ENCODE measurements at places on chromosomes 6 and 20.

GRCh38 chr6:169169941-169170582 lies 83.6 kb downstream of the THBS2 start:
- DNase-seq, result peak; percentile 33

GRCh38 chr6:51029561-51029960 lies 210.9 kb downstream of the TFAP2B start:
- DNase-seq, result no peak

DNA sequence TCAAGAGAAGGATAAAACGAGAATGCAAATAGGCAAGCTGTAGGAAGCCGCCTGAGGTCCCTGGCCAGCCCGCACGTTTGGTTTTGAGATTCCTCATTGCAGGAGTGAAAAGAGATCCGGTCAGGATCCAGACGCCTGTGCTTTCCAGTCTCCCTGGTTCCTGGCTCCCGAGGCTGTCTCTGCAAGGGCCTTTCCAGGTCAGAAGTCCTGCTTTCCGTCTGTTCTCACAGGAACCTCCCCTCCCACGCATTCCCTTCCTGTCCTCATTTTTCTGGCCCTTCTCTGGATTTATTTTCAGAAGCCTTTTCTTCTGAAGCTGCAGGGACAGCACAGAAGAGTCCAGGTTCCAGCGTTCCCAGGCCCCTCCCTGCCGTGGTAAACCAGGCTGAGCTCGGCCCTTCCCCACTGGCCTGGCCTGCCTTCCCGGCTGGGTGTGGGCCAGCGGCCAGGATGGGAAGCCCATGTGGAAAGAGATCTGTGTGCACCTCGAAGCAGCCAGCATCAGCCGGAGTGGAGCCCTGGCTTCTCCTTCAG lies 54.0 kb downstream of the TMEM242 start:
- DNase-seq, result peak; percentile 87

DNA sequence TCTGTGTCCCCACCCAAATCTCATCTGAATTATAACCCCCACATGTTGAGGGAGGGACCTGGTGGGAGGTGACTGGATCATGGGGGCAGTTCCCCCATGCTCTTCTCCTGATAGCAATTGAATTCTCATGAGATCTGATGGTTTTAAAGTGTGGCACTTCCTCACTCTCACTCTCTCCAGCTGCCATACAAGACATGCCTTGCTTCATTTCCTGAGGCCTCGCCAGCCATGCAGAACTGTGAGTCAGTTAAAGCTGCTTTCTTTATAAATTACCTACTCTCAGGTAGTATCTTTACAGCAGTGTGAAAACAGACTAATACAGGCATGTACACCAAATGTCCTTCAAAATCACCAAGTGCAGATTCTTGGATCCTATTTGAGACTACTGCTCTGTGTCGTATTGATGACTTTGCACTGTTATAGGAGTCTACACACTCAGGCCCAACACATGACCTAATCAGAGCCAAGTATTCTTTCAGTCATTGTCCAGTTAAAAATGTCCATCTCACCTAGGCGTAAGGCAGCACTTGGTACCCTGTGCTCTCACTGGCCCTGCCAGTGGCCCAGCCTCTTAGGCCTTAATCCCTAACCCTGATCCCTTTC lies 52.8 kb upstream of the UST start:
- DNase-seq, result no peak

GRCh38 chr20:16842486-16843120 lies 94.4 kb downstream of the OTOR start:
- DNase-seq, result no peak

DNA sequence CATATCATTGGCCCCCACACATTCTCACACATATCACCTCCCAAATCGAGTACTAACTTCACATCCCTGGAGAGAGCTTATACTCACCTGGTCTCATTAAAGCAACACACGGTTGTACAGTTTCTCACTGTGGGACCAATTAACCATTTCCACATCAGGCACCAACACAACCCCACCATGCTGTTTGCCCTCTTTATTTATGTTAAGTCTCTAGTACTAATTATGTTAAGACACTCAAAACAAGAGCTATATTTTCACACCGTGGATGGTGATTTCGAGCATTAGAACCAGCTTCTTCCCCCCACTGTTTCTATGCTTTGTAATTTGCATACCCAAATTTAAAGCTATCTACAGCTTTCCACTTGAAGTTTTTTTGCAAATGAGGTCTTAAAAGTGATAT lies 6.3 kb downstream of the SCML4 start:
- no peak for DNase-seq

GRCh38 chr6:151721146-151721545 lies 86.3 kb upstream of the ESR1 start:
- DNase-seq, result no peak

- peak; percentile 62 for DNase-seq
Measured at GRCh38 chr6:7261852-7262461, 51.0 kb downstream of the SSR1 start.

GRCh38 chr6:35719404-35719829 lies 17.4 kb upstream of the ARMC12 start:
- no peak for DNase-seq

Measured in sigmoid colon (tissue), 7 donors.